ENCODE measurements at places on chromosomes 2 and 18. TPM values are rescaled to one million over a fixed set of nuclear protein-coding genes. Genes with fewer than 3 reads are reported as not detected.

Gene GALNT14
- total RNA-seq = 5.9 TPM

GRCh38 chr2:85042330-85042729, 71.4 kb downstream of the KCMF1 start:
- DNase-seq = no peak

DNA sequence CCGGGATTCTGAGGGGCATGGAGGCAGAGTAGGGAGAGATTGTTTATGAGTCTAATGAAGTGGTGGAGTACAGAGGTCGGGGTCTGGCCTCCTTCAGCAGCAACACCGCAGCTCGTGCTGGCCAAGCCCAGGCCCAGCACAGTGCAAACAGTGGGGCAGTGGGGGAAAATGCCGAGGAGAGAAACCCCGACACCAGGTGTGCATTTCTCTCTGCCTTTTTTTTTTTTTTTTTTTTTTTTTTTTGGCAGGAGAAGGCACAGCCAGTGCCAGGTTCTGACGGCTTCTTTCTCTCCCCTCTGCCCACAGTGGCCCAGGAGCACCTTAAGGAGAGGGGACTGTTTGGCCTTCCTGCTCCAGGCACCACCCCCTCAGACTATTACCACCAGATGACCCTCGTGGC, 219.3 kb downstream of the GLI2 start:
- DNase-seq = no peak

DNA sequence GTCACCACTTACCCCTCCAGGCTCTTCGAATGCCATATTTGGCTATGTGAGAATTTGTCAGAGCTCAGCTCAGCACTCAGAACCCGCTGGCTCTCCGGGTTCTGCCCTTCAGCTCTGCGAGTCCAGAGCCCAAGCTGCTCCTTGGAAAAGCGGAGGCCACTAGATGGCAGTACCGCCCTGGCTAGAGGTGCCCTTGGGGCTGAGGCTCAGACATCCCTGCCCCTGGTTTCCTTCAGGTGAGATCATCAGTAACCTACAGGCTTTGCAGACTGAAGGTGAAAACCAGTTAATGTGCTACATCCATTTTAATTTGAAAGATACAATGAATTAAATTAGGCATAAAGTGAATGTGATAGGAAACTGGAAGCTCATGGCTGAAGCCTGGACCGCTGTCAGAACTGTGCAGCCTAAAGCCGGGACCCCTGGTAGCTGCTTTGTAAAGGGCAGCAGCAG, 285.6 kb downstream of the AGAP1 start:
- DNase-seq = peak; percentile 79

GRCh38 chr2:216299588-216299987, 72.7 kb downstream of the MARCHF4 start:
- DNase-seq = no peak

DNA sequence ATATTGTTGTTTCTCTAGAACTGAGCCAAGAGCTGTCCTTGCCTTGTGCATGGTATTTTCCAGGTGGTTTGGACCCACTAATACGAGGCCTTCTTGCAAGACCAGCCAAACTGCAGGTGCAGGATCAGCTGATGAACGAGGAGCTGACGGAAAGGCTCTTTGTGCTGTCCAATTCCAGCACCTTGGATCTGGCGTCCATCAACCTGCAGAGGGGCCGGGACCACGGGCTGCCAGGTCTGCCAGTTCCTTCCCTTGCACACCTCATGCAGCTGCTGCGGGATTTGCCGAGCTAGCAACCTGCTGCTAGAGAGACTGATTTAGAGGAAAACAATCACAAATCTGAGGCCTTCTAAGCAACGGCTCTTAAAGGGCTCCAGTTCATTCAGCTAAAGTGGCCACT, 74.5 kb downstream of the TPO start:
- DNase-seq = no peak
